ENCODE measurements at places on chromosomes 13 and 19.

GRCh38 chr19:58350001-58350861 lies 3.1 kb downstream of the A1BG start:
- no peak for DNase-seq

GRCh38 chr19:18227781-18228271 lies 1.6 kb upstream of the PDE4C start:
- no peak for DNase-seq

GRCh38 chr13:27022571-27023311 lies 148.9 kb downstream of the USP12 start:
- DNase-seq = no peak

GRCh38 chr19:41226053-41226873 lies 7.2 kb downstream of the AXL start:
- DNase-seq = peak; percentile 23

- DNase-seq = no peak
Observed at GRCh38 chr13:27662738-27663470, 41.2 kb downstream of the POLR1D start.

DNA sequence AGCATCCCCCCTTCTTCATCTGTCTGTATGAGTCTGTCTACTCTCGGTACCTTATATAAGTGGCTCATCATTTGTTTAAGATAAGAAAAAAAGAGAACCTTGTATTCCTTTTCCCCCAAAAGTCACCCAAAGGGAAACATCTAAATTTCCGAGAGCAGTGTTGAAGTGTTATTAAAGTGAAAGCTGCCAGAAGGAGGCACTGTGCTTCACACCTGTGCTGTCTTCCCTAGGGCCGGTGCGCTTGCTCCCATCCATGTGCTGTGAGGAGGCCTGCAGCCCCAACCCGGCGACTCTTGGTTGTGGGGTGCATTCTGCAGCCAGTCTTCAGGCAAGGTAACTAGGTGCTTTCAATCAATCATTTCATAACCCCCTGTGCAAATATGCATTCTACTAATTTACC lies 97.5 kb downstream of the TNFRSF19 start:
- DNase-seq = no peak

GRCh38 chr19:18068395-18068794 lies 18.3 kb downstream of the IL12RB1 start:
- DNase-seq = no peak

GRCh38 chr19:3098141-3098514 lies 4.0 kb downstream of the GNA11 start:
- DNase-seq = no peak

GRCh38 chr19:8457827-8458226 lies 13.1 kb downstream of the HNRNPM start:
- DNase-seq = no peak

GRCh38 chr13:95382411-95382810 lies 81.2 kb upstream of the ABCC4 start:
- DNase-seq = no peak

DNA sequence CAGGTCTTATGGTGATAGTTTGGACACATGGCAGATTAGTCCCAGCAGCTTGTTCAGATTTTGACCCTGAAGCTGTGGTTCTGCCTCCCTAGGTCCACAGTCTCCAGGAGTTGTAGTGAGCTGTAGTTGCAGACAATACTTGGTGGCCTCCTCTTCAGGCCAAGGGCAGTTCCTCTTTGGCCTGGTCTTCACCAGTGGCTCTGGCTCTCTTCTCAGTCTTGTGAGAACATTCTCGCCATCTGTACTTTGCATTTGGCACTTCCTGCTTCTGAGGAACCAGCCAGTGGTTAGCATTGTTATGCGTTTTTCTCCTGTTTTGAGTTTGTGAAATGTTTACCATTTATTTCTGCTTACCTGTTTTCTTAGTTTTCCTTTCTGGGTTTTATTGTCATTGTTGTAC lies 40.7 kb downstream of the PCCA start:
- peak; percentile 20 for DNase-seq

GRCh38 chr19:55161571-55162322 lies 4.2 kb upstream of the TNNI3 start:
- DNase-seq = no peak

- no peak for DNase-seq
Observed at GRCh38 chr19:52938761-52939160, 15.5 kb upstream of the ZNF888 start.

GRCh38 chr19:20423381-20424197 lies 142.0 kb downstream of the ZNF737 start:
- no peak for DNase-seq

DNA sequence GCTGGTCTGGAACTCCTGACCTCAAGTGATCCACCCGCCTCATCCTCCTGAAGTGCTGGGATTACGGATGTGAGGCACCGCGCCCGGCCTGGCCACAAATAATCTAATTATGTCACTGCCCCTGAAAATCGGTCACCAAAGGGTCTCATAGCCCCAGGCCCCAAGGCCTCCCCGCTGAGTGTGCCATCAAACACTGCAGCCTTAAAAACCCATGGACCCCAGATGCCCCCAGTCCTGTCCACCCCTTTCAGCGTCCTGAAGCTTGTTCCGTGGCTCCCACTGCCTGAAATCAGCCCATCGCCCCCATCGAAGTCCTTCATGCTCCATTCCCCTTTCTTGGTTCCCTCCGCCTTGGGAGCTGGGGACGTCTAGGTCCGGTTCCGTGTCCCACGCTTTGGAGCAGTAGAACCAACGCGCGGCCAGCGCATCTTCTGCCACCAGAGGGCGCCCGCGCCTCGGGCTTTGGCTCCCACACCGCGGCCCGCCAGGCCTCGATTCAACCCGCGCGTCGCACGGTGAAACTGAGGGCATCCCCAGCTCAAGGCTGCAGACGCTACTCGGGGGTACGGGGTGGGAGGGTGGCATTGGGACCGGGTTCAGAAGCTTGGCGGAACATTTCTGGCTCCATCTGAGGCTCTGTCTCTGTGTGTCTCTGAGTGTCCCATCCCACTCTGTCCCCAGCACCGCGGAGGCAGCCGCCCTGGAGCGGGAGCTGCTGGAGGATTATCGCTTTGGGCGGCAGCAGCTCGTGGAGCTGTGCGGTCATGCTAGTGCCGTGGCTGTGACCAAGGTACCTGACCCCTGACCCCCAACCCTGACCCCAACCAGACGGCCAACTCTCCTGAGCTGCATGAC lies 3.5 kb downstream of the YJEFN3 start:
- DNase-seq = peak; percentile 47

GRCh38 chr13:20993661-20994440 lies 67.5 kb downstream of the LATS2 start:
- DNase-seq = no peak

- DNase-seq = peak; percentile 28
Observed at GRCh38 chr13:95056266-95056665, 245.0 kb downstream of the ABCC4 start.

DNA sequence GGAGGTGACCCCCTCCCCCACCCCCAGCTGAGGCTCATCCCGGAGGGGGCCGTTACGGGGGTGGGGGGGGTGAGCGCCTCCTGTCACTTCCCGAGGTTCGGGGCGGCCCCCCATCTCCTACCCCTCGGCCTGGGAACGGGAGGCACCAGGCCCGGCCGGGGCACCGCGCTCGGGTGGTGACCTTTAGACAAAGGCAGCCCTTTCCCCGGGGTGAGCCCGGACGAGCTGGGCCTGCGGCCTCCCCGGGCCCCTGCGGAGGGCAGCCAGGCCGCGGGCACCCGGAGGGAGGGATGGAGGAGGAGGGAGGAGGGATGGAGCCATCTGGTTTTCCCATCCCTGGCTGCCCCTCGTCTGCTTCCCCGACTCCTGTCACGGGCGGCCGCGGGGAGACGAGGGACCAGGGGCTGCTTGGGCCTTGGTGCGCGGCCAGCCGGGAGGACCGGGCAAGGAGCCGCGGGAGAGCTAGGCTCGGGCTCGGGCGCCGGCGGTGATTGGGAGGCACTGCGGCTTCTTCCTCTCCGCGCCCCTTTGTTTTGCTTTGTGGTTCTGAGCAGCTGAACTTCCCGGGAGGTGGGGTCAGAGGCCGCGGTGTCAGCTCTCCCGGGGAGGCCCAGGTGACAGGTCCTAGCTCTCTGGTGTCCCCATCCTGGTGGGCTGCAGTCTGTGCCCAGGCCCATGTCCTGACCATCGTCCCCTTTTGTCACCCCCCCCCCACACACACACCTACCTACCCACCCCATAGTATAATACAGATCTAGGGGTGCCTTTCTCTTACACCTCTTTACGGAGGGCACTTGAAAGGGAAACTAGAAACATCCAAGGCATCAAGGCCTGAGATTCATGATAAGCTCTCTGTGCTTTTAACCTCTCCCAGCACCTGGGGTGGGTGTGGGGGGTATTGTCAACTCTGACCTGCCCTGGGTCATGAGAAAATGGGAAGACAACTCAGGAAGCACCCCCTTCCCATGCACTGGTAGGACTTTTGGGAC lies 1.3 kb downstream of the BICRA start:
- no peak for DNase-seq

GRCh38 chr19:7337380-7338194 lies 11.2 kb upstream of the ARHGEF18 start:
- DNase-seq = no peak

GRCh38 chr13:20769834-20770233 lies 3.9 kb downstream of the EEF1AKMT1 start:
- DNase-seq = no peak

All from NT2/D1 (cell line).